ENCODE measurements at places on chromosomes 11 and 22.
A peak's percentile ranks its signal among the peaks of the same experiment; 100 is the strongest.

- DNase-seq: no peak
These were observed 17.3 kb upstream of the RASD2 start for GRCh38 chr22:35523167-35523947.

- peak; percentile 67 for DNase-seq
These were observed 12.6 kb downstream of the SCARF2 start for GRCh38 chr22:20424932-20425565.

DNA sequence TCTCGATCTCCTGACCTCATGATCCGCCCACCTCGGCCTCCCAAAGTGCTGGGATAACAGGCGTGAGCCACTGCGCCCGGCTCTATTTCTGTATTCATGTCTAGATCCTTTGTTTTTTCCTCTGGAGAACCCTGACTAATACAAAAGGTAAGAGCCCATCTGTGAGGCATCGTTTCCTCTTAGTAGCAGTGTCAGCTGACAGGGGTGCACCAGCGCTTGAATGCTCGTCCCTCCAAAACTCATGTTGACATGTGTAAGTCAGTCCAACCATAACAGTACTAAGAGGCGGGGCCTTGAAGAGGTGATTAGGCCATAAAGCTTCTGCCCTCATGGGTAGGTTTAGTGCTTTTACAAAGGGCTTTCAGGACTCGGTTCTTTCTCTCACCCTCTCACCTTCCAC is 470.1 kb upstream of the B3GAT1 start:
- no peak for DNase-seq

- no peak for DNase-seq
These were observed 25.5 kb upstream of the SHISAL1 start for GRCh38 chr22:44338177-44338810.

GRCh38 chr11:27242591-27242990 is 120.4 kb downstream of the CCDC34 start:
- DNase-seq: no peak

GRCh38 chr11:95568281-95568680 is 221.3 kb downstream of the FAM76B start:
- DNase-seq: no peak

DNA sequence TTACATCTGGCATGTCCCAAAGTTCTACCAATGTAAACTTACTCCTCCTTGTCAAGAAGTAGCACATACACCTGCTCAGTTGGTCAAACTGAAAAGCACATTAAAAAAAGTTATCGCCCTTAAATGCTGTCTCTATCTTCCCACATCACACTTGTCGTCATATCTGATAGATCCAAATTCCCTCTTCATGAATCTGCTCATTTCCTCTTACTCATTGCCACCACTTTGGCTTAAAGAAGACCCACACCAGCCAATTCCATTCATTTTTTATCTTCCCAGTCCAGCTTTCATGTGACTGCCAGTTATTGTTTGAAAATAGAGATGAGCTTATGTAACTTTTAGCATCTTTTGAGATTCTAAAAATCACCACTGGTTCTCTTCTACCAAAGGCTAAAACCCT is 305.9 kb upstream of the MTNR1B start:
- no peak for DNase-seq

DNA sequence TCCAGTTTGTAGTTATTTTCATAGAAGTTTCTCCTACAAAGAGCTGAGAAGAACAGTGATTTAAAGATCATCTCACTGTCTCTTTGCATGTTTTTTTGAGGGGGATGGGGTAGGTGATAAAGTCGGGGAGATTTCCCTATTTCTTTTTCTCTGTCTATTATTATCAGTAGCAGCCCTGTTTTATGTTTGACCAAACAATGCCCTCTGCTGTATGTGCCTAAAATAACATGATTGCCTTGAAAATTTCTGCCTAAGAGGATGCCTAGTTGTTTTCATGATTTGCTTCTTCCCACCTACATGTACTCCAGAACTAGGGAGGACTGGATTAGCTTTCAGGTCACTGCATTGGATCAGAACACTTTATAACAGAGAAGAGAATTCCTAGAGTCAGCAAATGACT is 1330.2 kb downstream of the LRRC4C start:
- DNase-seq: no peak

- DNase-seq: no peak
These were observed 269.4 kb downstream of the TTC28 start for GRCh38 chr22:28410050-28410816.

DNA sequence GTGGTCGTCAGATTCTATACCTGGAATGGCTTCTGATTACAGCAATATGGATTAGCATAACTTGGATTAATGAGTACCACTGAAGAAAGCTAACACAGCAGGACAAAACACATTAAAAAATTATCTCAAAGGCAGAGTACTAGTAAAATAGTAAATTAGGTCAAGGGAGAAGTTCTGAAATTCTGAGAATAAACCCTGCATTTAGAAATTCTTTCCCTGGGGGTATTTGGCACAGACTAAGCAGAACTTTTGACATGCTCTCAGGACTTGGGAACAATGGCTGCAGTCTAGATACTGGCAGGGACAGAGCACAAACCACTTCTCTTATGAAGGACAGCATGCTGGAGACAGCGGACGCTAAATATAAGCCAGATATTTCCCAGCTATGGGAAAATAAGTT is 85.6 kb upstream of the GRIA4 start:
- no peak for DNase-seq

DNA sequence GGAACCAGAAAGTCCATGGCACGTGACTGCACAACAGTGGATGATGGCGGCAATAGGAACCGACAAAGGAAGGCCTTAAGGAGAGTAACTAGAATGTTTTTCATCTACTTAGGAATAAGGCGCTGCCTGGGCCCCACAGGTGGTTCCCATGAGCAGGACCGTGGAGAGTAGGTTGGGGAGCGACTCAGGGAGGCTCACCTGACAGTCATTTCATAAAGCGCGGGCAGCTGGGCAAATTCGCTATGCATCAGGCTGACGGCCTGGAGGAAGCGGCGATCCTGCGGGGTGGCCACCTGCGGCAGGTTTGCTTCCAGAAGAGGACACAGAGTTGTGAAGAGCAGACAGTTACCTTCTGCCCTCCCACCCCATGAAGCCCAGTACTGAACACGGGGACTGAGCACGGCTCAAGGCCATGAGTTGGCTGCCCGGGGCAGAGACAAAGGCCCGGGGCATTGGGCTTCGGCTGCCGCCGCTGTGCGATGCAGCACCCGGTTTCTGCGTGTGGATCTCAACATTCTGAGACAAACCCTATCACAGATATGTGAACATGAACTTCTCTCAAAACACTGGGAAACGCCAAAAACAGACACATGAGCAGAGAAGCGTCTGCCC is 25.8 kb downstream of the HPS4 start:
- no peak for DNase-seq

DNA sequence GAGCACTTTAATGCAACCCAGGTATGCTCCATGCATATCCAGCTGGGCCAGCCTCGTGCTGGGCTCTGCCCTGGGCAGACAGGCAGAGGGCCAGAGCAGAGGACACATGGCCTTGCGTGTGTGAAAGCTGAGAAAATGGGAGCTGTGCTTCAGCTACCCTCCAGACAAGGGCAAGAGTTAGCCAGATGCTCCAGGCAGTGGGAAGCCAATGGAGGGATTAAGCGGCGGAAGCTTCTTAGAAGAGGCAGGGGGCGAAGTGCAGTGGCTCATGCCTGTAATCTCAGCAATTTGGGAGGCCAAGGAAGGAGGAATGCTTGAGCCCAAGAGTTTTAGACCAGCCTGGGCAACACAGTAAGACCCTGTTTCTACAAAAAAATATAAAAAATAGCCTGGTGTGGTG is 9.8 kb upstream of the ARHGEF17 start:
- DNase-seq: no peak

GRCh38 chr11:66542362-66542761 is 3.5 kb downstream of the ZDHHC24 start:
- no peak for DNase-seq

DNA sequence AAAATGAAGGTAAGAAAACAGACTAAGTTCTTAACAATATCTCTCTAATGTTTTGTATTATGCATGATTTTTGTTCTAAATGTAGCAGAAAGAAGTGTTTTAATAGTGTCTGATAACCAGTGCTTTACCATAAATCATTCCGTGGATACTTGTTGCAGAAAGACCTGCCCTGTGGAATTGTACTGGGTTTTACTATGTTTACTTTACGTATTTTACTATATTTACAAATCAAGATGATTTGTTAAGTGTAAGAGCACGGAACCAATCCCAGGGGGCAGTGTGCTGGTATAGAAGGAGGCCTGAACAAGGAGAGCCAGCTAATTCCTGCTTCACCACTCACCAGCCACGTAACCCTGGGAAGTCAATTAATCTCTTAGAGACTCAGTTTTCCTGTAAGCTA is 1.4 kb downstream of the HTR3B start:
- DNase-seq: no peak

GRCh38 chr11:102415304-102415916 is 37.2 kb downstream of the TMEM123 start:
- DNase-seq: no peak

- DNase-seq: no peak
These were observed 83.9 kb downstream of the LDLRAD3 start for GRCh38 chr11:36027731-36028130.

DNA sequence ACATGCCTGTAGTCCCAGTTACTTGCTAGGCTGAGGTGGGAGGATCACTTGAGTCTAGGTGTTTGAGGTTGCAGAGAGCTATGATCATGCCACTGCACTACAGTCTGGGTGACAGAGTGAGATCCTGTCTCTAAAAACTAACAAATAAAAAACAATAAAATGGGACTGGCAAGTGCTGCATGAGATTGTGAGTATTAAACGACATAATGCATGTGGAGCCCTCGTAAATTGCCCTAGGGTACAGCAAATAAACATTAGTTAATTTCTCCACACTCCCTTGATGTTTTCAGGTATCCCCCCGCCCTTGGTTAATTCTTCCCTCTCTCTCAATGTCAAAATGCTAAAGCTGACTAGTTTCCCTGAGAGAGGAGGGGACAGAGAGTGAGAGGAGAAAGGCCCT is 4.9 kb upstream of the RHOG start:
- no peak for DNase-seq

DNA sequence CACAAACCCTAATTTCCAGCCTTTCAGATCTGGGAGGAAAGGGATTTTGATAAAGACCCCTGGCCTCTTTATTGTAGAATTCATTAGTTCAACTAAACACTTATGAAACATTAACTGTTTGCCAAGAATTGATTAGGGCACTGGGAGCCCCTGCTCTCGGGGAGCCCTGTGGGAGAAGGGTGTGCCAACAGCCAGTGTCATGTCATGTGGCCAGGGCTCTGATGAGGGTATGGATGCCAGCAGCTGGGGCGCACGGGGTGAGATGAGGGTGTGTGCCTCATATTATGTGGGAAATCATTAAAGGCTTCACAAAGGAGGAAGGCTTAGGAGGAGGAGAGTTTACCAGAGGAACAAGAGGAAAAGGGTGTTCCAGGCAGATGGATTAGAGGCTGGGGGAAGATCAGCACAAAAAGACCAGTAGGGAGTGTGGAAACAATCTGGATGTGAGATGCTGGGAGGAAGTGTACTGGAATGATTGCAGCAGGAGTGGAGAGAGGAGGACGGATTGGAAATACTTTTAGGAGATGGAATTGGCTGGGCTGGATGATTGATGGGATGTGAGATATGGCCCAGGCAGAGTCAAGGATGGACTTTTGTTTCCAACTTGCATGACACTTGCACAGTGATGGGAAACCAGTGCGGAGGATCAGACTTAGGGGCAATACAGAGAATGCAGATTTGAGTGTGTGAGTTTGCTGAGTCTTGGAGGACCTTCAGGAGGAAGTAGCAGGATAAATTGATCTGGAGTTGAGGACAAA is 137.8 kb downstream of the CSNK2A3 start:
- DNase-seq: no peak

DNA sequence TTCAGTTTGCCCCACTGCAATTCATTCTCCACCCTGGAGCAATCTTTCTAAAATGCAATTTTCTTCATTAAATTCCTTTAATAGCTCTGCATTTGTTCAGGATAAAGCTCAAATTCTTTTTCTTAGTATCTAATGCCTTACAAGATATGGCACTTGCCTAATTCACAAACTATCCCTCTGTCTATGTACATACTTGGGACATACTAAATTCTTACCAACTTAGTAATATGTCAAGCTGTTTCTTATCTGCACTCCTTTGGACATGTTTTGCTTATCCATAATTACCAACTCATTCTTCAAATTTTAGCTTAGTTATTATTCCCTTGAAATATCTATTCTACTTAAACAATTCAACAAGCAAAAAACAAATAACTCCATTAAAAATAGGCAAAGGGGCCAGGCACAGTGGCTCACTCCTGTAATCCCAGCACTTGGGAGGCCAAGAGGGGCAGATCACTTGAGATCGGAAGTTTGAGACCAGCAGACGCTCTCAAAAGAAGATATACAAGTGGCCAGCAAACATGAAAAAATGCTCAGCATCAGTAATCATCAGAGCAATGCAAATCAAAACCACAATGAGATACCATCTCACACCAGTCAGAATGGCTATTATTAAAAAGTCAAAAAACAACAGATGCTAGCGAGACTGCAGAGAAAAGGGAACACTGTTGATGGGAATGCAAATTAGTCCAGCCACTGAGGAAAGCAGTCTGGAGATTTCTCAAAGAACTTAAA is 96.9 kb downstream of the FAM76B start:
- no peak for DNase-seq

GRCh38 chr11:92227959-92228935 is 3.6 kb downstream of the FAT3 start:
- DNase-seq: no peak

- DNase-seq: no peak
These were observed 388.2 kb downstream of the KCNA4 start for GRCh38 chr11:29628609-29629008.

GRCh38 chr11:100903284-100903683 is 216.2 kb downstream of the ARHGAP42 start:
- no peak for DNase-seq

GRCh38 chr11:109390752-109391151 is 31.2 kb upstream of the C11orf87 start:
- no peak for DNase-seq

- no peak for DNase-seq
These were observed 9.8 kb downstream of the THAP12 start for GRCh38 chr11:76371170-76371569.

DNA sequence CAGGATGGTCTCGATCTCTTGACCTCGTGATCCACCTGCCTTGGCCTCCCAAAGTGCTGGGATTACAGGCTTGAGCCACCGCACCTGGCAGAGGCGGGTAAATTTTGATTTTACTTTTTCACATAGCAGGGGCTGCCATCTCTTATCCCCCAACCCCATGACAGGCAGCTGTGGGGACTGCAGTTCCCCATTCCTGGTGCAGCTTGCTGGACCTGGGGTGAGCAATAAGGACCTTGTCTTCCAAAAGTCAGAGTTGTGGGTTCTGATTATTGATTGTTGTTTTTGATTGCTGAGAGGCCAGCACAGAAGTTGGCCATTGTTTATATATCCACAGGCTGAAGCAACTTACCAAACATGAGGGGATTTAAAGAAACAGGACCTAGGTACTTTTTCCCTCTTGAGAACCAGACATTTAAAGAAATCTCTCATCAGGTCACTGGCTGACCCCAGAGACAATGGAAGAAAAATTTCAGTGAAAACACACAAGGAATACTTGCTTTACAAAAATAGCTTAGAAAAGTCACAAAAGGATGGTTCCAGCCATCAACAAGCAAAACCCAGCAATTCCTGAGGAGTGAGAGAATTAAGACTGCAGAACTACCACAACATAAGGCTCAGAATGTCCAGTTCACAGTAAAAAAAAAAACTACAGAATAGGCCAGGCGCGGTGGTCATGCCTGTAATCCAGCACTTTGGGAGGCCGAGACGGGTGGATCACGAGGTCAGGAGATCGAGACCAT is 22.0 kb upstream of the MAPK1 start:
- no peak for DNase-seq

- DNase-seq: no peak
These were observed 2.7 kb downstream of the MRPL21 start for GRCh38 chr11:68900835-68901381.

- no peak for DNase-seq
These were observed 11.6 kb downstream of the PRR33 start for GRCh38 chr11:1879941-1880720.

All from activated effector memory CD4-positive, alpha-beta T cell treated with anti-CD3 and anti-CD28 coated beads, Interleukin-2, amount 50 U/mL, for 16 hours (primary cell).